Activated T-cell treated with anti-CD3 and anti-CD28 coated beads for 48 hours (primary cell): ENCODE measurements at places on chromosomes 3 and 15.
A peak's percentile ranks its signal among the peaks of the same experiment; 100 is the strongest.

DNA sequence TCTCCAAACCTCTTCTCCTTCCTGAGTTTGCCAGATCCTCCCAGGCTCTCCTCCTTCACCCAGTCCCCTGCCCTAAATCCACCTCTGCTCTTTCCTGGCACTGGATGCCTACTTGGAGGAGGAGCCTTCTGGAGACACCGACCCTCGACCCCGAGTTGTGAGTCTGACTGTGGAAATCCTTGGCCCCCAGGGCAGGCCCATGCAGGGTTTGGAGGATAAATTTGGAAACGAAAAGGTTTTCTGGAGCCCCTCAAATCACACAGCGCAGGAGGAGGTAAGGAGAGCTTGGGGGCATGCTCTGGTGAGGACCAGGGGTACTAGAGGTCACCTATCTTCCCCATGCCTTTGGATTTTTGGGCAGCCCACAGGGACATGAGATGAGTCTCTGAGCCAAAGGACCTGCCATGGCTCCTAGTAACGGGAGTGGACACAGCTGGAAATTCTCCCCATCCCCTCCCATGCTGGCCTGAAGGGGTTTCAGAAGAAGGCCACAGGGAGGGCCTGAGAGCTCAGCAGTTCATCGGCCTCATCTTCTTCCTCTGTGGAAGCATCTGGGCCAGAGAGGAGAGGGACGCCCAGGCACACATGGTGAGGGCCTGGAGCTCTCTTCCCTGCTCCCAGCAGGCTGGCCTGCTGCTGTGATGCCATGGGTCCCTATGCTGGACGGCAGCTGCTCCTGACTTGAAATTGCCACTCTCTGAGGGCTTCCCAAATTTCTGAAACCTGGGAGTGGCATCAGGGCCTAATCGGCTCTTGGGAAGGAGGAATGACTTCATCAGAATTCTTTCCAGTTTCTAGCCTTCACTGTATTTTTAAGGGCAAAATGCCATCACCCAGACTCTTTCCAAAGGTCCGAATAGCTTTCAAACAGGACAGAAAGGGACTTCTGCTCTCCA, 68.6 kb upstream of the ITGA11 start:
- no peak for DNase-seq

- no peak for DNase-seq
Measured at GRCh38 chr15:50150349-50150748, 31.3 kb upstream of the ATP8B4 start.

- DNase-seq, result no peak
Measured at GRCh38 chr3:171586274-171586673, 126.1 kb upstream of the TNIK start.

DNA sequence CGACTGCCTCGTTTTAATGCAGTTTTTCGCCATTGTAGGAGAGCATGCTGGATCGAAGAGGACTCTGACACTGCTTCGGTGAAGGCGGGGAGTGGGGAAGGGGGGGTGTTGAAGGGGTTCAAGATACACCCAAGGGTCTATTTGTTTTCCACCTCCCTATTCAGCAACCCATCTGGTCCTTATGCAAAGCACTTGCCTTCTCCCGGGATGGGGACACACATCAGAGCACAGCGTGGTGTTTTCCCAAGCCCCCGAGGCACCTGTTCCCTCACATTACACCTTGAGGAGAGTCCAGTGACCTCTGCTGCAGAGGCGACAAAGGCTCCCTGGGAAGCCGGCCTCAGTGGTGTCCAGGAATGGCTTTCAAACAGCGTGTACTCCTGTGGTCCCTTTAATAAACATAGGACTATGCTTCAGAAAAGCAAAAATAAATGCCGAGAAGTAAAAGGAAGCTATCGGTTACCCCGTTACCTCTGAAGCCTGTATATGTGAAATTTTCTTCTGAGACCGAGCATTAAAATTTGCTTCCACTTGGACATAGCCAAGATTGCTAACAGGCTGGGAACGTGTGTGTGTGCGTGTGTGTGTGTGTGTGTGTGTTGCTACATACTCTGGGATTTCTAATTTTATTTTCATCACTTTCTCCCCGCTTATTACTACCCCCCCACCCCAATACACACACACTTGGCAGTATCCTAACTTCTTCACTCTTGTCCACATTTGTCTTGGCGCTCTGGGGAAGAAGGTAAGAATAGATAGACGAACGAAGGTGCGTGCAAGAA, 53.2 kb downstream of the CCDC54 start:
- DNase-seq, result peak; percentile 2

- DNase-seq, result peak; percentile 20
Measured at GRCh38 chr3:148992027-148992634, 791 bp downstream of the GYG1 start.

DNA sequence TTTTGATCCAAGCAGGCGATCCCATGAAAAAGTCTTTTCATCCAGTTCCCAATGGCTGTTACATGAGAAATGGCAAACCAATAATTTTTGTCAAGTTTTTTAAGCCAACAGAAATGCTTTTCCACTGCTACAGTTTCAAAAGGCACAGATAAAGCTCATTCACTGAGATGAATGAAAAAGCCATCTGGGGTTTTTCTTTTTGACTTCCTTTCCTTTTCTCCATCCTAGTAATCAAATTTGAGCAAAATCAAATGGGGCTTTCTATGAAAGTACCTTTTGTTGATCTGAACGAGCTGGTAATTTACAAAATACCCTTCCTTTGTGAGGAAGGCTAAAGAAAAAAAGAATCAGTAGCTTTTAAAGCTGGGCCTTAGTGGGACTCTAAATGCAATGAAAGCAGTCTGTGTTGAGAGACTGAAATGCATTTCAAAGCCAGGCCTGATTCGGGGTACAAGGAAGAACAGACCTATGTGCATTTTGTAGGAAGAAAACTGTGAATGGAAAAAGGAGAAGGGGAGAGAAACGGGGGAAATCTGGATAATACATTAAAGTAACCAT, 185.2 kb upstream of the DNAJC19 start:
- DNase-seq, result no peak

GRCh38 chr3:140188285-140188684, 253.3 kb downstream of the CLSTN2 start:
- no peak for DNase-seq

GRCh38 chr15:68699881-68700454, 120.7 kb downstream of the ANP32A start:
- DNase-seq, result no peak

DNA sequence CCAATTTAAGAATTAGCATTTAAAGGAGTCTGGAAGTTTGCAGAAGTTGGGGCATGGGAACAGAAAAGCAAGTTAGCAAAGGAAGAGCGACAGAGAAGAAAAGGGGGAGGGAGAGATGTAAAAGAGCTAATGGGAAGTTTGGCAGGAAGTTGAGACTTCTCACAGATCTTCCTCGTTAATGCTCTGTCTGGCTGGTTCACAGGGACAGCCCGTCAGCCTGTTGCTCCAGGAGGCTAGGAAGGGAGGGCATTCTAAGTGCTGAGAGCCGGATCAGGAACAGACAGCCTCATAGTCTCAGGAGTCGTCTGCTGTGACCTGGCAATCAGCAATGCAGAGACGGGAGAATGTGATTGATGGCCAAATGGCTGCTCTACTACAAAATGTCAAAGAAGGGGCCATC, 150.3 kb downstream of the AGBL1 start:
- DNase-seq, result no peak

DNA sequence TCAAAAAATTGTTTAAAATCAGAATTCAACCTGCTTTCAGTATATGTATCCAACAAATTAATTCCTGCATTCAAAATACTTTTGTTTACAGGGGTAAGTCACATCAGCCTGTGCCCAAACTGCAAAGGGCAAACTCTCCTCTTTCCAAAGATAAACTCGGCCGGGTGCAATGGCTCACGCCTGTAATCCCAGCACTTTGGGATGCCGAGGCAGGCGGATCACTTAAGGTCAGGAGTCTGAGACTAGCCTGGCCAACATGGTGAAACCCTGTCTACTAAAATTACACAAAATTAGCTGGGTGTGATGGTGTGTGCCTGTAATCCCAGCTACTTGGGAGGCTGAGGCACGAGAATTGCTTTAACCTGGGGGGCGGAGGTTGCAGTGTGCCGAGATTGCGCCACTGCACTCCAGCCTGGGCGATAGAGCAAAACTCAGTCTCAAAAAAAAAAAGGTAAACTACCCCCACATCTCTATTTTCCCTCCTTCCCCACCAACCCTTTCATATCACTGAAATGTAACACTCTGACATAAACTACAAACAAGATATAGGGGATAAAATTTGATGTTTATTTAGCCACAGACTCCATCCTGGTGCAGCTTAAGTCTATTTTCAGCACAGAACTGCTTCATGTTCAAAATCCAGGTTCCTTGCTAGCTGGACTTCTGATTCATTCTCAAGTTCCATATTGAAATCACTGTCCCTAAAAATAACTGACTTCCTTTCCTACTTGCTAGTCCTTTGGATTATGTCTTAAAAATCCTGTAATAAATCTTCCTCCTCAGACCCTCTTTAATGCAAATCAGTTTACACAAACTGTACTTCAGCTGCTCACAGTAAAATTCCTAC, 15.4 kb downstream of the UBP1 start:
- DNase-seq, result no peak

GRCh38 chr3:46935168-46935858, 41.2 kb downstream of the CCDC12 start:
- DNase-seq, result no peak
